Smooth muscle cell of the umbilical artery (primary cell): ENCODE measurements at places on chromosomes 13 and 19. TPM values are rescaled to one million over a fixed set of nuclear protein-coding genes. Genes with fewer than 3 reads are reported as not detected.

The CD70 gene
- not detected in 2 replicates for total RNA-seq

The SIAH3 gene
- not detected in 2 replicates for total RNA-seq

The VSIG10L gene
- total RNA-seq = 0.89 and 1.4 TPM in 2 replicates

The GNG7 gene
- total RNA-seq = 0.09 and 0.30 TPM in 2 replicates

The ZNF813 gene
- 4.2 and 4.5 TPM in 2 replicates for total RNA-seq

The TNFSF9 gene
- total RNA-seq = 0.14 and 0.30 TPM in 2 replicates

The EPSTI1 gene
- total RNA-seq = 2.7 and 9.8 TPM in 2 replicates

The ZNF440 gene
- 9.8 and 11.9 TPM in 2 replicates for total RNA-seq
